ENCODE measurements at places on chromosomes 12 and 14.

DNA sequence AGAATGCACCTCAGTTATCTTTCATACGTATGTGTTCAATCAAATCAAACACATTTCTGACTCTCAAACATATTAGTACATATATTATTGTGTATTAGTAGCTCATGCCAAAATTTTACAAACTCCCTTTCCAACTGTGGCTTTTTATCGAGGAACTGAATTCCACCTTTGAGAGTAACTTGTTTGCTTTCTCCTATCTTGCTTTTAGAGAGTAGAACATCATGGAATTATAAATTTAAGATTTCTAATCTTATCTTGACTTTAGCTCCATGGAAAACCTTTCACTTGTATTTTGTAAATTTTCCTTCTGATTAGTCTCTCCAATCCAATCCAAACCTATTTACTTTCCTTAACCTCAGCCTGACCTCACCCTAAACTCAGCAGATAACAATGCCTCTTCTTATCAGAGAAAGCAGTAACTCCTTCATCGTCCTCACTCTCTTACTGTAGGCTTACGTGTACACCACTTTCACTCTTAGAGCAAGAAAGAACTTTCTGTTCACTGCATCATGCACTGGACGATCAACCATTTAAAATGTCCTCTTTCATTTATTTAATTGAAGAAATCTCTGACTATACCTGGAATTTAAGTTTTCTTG, 164.5 kb downstream of the TMTC3 start:
- DNase-seq, result no peak

GRCh38 chr12:110563702-110564470, 19.2 kb downstream of the PPTC7 start:
- no peak for DNase-seq

- DNase-seq, result no peak
Measured at GRCh38 chr12:45388545-45388944, 172.7 kb downstream of the ANO6 start.

GRCh38 chr14:59629444-59630287, 53.1 kb upstream of the CCDC175 start:
- DNase-seq, result no peak

DNA sequence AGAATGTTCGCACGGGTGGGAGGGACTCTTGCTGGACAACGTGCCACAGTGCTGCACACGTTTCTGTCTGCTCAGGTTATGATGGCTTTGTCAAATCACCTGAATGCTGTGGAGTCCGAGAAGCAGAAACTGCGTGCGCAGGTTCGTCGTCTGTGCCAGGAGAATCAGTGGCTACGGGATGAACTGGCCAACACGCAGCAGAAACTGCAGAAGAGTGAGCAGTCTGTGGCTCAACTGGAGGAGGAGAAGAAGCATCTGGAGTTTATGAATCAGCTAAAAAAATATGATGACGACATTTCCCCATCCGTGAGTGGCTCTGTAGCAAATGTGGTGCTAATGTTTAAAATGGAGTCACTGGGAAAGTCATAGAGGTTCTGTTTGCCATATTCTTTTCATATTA, 28.5 kb downstream of the KLC1 start:
- no peak for DNase-seq

GRCh38 chr14:93997082-93997481, at the start of gene CCDC197:
CCDC197 (plus strand) TSS chr14:93997301; CDS start chr14:93998132, 831 bp downstream.
- DNase-seq, result no peak

GRCh38 chr12:30169839-30170591, 386.3 kb upstream of the TMTC1 start:
- no peak for DNase-seq

- no peak for DNase-seq
Measured at GRCh38 chr14:102472791-102473150, 36.8 kb downstream of the ANKRD9 start.

- DNase-seq, result peak; percentile 13
Measured at GRCh38 chr12:109053382-109054123, 1.2 kb downstream of the USP30 start.

GRCh38 chr12:104220931-104221330, 5.4 kb downstream of the TXNRD1 start:
- DNase-seq, result no peak

GRCh38 chr14:61628016-61628725, 67.1 kb upstream of the HIF1A start:
- no peak for DNase-seq

DNA sequence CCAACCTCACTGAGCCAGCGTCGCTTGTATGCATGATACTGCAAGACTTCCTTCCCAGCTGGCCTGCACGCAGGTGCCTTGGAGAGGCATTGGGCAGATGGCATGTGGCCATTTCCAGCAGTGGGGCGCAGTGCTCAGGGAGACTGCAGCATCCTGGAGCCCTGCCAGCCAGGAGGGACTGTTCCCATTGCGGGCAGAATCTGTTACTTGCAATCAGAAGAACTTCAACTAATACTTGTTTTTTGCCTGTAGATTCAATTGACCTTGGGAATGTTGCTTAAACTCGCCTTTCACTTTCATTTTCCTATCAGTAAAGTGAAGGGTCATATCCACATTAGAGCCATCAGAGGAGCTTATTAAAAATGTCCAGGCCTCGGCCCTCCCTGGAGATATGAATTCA, 29.8 kb downstream of the ANKRD9 start:
- no peak for DNase-seq

DNA sequence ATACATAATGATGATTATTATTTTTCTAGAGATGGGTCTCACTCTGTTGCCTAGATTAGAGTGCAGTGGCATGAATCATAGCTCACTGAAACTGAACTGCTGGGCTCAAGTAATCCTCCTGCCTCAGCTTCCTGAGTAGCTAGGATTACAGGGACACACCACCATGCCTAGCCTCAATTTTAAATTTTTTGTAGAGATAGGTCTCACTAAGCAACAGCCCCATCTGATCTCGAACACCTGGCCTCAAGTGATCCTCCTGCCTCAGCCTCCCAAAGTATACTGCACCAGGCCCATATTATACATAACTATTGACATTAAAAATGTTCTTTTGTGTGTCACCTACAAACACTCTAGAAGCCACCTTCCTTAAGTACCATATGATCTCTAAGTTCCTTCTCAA, 3.4 kb downstream of the TXNRD1 start:
- no peak for DNase-seq

GRCh38 chr12:26496170-26496569, 300.8 kb downstream of the SSPN start:
- no peak for DNase-seq

DNA sequence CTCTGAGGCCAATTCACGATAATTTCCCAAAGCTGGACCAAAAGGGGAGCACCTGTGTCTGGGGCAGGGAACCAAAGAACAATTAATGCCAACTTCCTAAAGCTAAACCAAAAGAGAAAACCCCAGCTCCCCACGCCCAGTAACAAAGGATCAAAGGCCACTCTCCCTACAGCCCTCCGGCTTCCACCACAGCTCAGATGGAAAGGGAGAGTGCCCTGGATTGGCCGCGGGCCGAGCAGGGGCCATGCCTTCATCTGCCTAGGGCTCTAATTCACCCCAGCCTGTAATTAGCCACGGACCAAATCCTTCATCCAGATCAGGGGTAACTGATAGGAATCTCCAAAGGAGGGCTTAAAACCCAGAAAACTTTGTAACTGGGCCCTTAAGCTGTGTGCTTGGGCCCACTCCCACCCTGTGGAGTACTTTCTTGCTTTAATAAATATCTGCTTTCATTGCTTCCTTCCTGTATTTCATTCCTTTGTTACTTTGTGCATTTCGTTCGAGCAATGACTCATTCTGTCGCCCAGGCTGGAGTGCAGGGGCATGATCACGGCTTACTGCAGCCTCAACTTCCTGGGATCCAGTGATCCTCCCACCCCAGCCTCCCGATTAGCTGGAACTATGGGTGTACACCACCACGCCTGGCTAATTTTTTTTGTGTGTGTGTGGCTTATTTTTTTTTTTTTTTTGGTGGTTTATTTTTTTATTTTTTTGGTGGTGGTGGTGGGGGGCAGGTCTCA, 65.5 kb upstream of the PPP4R3A start:
- no peak for DNase-seq

GRCh38 chr14:91419044-91419397, 1.4 kb upstream of the CCDC88C start:
- no peak for DNase-seq

- DNase-seq, result peak; percentile 34
Measured at GRCh38 chr14:67837011-67837624, 17.5 kb downstream of the RAD51B start.
